ENCODE measurements at places on chromosomes 1 and 21.

DNA sequence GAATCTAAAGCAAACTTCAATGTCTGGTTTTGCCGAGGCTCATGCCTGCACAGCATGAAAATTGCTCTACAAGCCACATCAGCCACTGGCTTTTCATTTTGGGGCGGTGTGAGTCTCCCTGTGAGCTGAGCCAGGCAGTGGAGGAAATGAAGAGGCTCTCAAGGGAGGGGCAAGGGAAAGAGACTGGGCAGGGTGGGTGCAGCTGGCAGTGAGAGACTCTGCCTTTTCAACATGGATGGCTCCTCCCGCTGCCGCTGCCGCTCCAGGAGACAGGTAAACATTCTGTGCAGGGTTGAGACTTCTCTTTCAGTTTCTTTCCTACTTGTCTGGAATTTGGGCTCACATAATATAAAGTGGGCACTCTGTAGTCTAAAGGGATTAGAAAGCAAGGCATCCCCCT, 11.3 kb upstream of the CTSE start:
- DNase-seq = no peak

- DNase-seq = no peak
Measured at GRCh38 chr1:230278871-230279582, 147.1 kb downstream of the PGBD5 start.

- no peak for DNase-seq
Measured at GRCh38 chr1:3062616-3063378, 6.2 kb upstream of the PRDM16 start.

- DNase-seq = no peak
Measured at GRCh38 chr1:105243969-105244368, 1494.3 kb downstream of the AMY1C start.

DNA sequence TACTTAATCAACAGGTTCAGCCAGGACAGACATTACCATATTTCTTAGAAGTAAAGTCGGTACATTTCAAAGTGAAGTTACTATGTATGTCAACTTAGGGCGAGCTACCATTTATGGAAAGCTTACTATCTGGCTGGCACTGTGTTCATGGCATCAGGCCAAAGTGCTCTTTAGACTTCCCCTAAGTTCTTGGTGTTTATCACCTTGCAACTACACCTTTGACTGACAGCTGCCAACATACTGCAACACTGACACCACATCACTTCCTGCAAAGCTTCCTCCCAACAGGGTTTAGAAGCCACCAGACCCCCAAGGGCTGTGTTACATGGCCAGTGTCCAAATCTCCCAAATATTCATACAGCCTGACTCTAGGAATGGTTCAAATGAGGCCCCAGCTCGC, 61.0 kb downstream of the TIAM1 start:
- DNase-seq = peak; percentile 46

Measured in CD4-positive, alpha-beta T cell treated with Interleukin-10 for 1 hour (primary cell).